ENCODE measurements at places on chromosomes 16 and 17.

GRCh38 chr16:76941113-76941512, 249.9 kb upstream of the MON1B start:
- DNase-seq = no peak

- DNase-seq = no peak
Observed at GRCh38 chr17:338442-339192, 14.0 kb downstream of the RPH3AL start.

- DNase-seq = peak; percentile 11
Observed at GRCh38 chr17:1532836-1533602, 16.6 kb upstream of the INPP5K start.

- DNase-seq = no peak
Observed at GRCh38 chr17:21248500-21248899, 4.7 kb downstream of the NATD1 start.

DNA sequence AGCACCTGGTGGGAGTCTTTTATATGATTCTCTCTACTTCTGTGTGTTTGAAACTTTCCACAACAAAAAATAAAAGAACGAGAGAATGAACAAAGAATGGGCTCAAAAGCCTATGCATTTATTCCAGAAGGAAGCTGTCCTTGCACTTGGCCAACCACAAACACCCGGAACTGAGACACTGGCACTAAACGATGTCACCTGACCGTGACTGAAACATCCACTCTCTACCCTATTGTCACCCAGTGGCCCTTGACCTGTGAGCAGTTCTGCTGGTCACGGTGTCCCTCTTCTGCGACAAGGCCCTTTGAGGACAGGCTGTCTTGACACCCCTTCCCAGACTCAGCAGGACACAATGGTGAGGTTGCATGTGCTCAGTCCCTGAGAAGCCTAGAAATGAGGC, 56.6 kb downstream of the TEKT5 start:
- no peak for DNase-seq

- DNase-seq = no peak
Observed at GRCh38 chr16:11171757-11172299, 84.2 kb downstream of the SOCS1 start.

- peak; percentile 52 for DNase-seq
Observed at GRCh38 chr16:19555938-19556771, 652 bp downstream of the VPS35L start.

GRCh38 chr17:81983011-81983638, 5.7 kb downstream of the ASPSCR1 start:
- DNase-seq = no peak

- no peak for DNase-seq
Observed at GRCh38 chr16:11117576-11118211, 138.3 kb downstream of the SOCS1 start.

DNA sequence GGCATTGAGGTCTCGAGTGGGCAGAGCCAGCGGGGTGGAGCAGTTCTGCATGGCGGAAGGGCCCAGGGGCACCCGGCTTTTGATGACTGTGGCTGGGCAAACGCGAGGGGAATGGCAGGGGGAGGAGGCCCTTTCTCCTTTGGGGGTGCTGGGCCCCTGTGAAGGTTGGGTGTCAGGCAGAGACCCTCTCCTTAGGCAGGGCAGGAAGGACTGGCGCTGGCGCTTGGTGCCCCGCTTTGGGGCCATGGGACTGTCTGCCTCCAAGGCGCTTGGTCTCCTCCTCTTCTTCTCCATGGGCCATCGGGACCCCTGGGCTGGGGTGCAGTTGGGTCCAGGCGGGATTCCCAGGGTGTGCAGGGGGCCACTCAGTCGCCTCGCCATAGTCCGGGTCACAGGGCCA, 12.8 kb upstream of the GFAP start:
- no peak for DNase-seq

GRCh38 chr16:31080756-31081419, 6.7 kb downstream of the ZNF646 start:
- no peak for DNase-seq

GRCh38 chr17:2094891-2095535, 40.1 kb downstream of the HIC1 start:
- DNase-seq = peak; percentile 73

DNA sequence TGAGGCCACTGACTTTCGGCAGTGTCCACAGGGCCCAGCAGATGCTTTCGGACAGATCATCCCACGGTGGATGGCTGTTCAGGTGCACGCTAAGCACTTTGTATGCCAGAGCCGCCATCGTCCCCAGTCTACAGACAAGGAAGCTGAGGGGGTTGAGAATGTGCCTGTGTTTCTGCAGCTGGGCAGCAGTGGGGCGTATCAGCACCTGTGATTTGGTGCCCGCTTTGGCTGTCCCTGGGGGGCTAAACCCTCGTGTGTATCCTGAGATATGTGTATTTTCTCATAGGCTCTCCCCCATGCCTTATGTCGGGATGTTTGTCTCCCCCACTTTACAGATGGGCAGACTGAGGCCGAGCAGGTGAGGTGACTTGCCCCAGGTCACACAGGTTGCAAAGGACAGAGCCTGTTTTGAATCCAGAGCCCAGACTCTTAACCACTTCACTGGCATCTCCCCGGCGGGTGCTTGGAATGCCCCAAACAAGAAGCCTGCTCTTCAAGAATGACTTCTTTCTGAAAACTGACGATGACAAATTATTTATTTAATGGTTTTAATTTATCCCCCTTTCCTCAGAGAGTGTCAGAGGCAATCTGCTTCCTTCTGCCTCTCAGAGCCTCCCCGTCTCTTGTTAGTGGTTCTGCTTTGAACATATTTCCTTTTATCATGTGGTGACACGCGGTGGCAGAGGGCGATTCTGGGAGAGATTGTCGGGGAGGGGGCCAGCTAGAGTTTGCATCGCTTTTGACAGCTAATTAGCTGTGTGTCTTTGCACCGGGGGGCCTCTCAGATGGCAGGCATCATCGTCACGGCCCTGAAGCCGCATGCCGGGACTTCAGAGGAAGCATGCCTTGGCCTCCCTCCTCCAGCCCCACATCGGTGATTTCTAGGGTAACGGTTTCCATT, 149.6 kb upstream of the CIBAR2 start:
- DNase-seq = no peak

GRCh38 chr17:29972277-29972676, 30.8 kb downstream of the EFCAB5 start:
- no peak for DNase-seq

DNA sequence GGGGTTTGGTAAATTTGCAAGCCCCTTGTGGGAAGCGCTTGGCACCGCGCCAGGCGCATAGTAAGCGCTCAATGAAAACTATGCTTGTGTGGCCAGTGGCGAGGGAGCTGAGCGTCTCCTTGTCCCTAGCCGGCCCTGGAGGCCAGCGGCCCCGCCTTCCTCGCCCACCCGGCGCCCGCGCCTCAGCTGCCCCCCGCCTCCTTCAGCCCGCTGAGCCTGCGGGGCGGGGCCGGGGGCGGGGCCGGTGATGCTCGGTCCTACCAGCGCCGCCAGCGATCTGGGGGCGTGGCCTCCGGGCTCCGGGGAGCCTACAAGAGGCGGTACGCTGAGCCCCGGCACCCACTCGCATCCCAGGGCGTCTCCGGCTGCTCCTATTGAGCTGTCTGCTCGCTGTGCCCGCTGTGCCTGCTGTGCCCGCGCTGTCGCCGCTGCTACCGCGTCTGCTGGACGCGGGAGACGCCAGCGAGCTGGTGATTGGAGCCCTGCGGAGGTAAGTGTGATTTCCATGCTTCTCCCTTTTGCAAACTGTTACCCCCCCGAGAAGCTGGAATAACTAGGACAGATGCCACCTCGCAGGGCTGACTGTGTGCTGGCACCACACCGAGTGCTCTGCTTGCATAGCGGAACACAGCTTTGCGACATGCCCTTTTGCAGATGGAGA, at the start of gene CRISPLD2:
TSS of gene CRISPLD2 (plus strand) at position 342 of the 661 bp plus-strand sequence. CDS start 18,511 bp downstream, outside the sequence.
- DNase-seq = peak; percentile 89

DNA sequence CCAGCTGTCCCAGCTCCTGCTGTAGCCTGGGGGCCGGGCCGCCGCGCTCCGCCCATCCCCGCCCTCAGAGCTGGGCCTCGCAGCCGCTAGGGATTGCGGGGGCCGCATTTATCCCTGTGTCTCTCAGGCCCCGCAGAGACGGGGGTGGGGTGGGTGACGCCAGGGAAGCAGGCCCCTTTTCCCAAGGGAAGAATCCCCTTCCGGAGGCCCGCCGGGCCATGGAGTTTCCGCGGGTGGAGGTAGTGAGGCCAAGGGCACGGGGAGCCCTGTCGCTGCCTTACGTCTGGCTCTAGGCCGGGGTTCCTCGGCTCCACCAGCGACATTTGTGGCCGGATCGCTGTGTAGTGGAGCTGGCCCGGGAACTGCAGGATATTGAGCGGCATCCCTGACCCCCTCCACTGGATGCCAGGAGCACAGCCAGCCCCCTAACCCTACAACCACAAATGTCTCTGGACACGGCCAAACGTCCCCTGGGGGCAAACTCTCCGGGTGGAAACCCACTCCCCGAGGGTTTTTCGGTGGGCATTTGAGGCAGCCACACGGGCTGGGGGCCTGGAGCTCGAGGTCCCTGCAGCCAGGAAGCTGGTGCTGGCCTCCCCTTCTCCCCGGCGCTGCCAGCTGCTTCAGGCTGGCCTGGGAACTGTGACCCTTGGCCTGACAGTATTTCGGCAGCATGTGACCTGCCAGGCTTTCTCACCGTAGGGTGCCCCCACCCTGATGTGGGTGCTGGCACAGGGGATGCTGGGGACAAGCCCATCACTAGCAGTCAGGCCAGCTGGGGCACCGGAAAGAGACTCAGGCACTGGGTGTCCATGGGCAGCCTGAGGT, 12.0 kb upstream of the CD300A start:
- DNase-seq = no peak

GRCh38 chr17:20302246-20302917, 165.0 kb downstream of the LGALS9B start:
- DNase-seq = peak; percentile 50

GRCh38 chr16:85610059-85610445, 3.1 kb upstream of the GSE1 start:
- DNase-seq = no peak

Data from fibroblast of skin of back (primary cell).